ENCODE measurements at places on chromosomes 2 and 18.

DNA sequence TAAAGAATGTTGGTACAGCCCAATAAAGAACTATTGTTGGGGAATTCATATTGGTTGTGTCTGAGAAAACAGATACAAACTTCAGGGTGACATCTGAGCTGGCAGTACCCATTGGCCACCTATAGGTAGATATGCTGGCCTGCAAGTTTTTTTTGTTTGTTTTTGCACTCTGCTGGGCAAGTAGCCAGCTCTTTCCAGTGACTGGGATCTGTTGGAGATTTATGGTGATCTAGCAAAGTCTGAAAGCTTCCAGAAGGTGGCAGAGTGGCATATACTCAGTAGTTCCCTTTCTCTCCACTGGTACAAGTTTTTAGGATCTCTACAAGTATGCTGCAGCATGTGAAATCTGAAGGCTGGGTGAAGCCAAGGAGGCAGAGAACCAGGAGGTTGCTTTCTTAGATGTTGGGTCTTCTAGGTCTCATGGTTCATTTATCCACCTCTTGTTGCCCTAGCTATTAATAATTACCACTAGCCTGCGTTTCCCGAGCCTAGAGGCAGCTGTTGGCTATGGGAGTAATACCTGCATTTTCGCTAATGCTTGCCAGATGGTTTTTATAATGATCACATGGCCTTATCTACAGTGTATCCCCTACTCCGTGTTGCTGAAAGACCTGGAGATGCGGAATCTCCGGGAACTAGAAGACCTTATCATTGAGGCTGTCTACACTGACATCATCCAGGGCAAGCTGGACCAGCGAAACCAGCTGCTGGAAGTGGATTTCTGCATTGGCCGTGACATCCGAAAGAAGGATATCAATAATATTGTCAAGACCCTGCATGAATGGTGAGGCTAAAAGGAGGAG is 9.5 kb downstream of the COPS7B start:
- DNase-seq = no peak

DNA sequence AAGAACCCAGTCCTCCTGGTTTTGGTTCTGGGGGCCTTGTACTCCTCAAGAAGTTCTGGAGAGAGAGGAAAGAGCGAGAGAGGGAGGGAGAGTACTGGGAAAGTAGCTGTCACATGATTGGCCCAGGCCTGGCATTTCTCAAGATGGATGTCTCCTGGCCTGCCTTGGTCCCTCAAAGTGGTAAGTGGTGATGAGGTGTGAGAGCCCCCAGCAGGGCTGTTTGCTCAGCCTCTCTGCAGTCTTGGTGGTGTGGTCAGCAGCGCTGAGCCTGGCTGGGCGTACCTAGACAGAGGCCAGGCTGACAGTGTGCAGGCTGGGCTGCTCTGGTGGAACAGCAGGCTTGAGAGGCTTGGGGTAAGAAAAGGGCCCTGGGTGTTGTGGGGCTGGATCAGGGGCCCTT is 2.5 kb downstream of the SPEG start:
- DNase-seq = no peak

DNA sequence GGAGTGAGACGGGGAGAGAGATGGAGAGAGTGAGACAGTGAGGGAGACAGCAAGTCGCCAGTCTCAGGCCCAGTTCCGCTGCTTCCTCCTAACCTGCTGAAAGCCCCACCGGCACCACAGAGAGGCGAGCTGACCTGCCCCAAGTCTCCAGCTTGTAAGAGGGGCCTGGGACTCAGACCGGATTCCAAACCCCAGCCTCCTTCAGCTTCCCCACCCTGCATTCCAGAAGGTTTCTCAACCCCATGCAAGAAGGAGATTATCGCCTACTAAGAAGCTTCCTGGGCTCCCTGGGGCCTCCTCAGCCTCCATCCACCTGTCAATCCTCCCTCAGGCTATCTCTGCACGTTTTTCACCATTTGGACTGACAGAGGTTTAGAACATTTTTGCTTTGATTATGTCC is 173.1 kb upstream of the RAB6C start:
- DNase-seq = no peak

DNA sequence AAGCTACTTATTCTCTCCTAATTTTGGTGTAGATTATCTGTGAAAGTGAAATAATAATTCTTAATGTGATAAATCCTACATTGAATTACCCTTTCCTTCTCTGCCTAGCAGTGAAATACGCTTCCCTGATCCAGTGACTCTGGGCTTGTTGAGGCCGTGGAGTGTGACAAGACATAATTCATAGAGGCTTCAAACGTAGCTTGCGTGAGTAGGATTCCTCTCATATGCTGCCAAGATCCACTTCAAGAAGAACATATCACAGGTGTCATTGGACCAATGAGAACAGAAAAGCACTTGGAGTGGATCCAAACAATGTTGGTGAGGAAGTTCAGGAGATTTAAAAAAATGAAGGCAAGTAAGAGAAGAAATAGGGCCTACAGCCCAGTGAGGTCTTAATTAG is 221.3 kb upstream of the TMEFF2 start:
- no peak for DNase-seq
